ENCODE measurements at places on chromosomes 4 and X. TPM values are rescaled to one million over a fixed set of nuclear protein-coding genes. Genes with fewer than 3 reads are reported as not detected.

DNA sequence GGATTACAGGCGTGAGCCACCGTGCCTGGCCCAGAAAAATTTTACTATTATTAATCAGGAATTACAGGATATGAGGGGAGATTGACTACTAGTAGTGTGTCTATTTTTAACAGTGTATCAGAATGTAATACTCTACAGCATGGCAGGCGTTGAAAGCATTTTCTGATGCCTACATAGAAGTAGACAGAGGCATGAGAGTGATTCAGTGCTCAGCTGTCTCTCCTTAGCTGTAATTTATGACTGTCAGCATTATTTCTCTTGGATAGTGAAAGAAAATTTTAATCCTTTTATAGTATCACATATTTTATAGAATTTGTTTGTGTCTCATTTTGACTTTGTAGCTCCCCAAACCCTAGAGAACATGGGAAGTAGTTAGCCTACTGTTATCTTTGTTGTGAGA, 20.7 kb downstream of the ARHGAP24 start:
- no peaks in the 10 kb centered on the region for H3K27me3 ChIP-seq
- no peak overlapping the region for H3K4me3 ChIP-seq
- DNase-seq = no peak
- no peak overlapping the region for H3K27ac ChIP-seq
- H3K4me1 ChIP-seq = no peaks in the 10 kb centered on the region

DNA sequence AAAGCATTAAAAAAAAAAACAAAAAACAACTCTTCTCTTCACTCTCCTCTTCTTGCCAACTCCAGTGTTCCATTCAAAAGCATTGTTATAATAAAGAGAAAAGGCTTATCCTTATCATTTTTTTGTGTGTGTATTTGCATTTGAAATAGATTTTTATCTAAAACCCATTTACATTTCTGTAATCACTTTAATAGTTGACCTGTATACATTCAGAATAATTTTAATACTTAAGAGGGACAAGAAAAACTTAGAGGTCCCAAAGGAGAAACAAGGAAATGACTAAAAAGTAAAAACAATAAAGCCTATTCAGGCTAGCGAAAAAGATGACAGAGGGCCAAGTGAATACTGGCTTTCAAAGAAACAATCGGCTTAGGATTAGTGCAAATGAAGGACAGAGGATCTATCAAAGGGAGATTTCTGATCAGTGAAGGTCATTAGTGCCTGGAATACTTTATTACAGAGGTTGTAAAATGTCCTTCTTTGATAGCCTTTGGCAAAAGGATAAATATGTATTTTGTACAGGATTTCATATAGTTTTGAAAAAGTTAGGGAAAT, 808.3 kb downstream of the RPA4 start:
- H3K4me1 ChIP-seq = no peaks in the 10 kb centered on the region
- H3K36me3 ChIP-seq = no peaks in the 10 kb centered on the region
- no peak for DNase-seq
- H3K27me3 ChIP-seq = peaks cover 2% of the 10 kb centered on the region
- no peak overlapping the region for H3K27ac ChIP-seq

- no peak overlapping the region for H3K27ac ChIP-seq
- DNase-seq = no peak
- no peaks in the 10 kb centered on the region for H3K27me3 ChIP-seq
- H3K4me1 ChIP-seq = no peaks in the 10 kb centered on the region
- H3K36me3 ChIP-seq = no peaks in the 10 kb centered on the region
- no peak overlapping the region for H3K4me3 ChIP-seq
Measured at GRCh38 chrX:7889135-7889534, 38.1 kb downstream of the PNPLA4 start.

- no peak overlapping the region for H3K4me3 ChIP-seq
- H3K4me1 ChIP-seq = no peaks in the 10 kb centered on the region
- no peak for DNase-seq
- H3K36me3 ChIP-seq = no peaks in the 10 kb centered on the region
- no peaks in the 10 kb centered on the region for H3K27me3 ChIP-seq
- no peak overlapping the region for H3K27ac ChIP-seq
Measured at GRCh38 chrX:25287521-25287920, 271.8 kb upstream of the ARX start.

DNA sequence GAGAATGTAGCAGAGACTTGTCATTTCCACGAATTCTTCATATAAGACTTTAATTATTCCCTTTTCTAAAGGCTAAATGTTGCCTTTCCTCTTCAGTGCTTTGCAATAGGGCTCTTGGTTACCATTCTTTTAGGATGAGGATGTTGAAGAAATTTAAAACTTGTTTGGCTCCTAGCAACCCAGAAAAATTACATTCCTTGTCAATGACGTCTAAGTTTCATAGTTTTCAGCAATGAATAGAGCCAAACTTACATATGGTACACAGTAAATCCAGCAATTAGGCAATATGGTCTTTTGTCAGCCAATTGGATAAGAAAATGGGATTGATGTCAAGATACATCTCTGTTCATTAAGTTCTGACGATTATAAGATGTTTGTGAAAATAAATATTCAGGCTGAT, 1639.6 kb upstream of the PCDH10 start:
- no peak for DNase-seq
- H3K27me3 ChIP-seq = no peaks in the 10 kb centered on the region
- H3K36me3 ChIP-seq = no peaks in the 10 kb centered on the region
- H3K4me3 ChIP-seq = no peak overlapping the region

- no peak overlapping the region for H3K27ac ChIP-seq
- H3K4me3 ChIP-seq = no peak overlapping the region
- DNase-seq = no peak
- H3K4me1 ChIP-seq = no peaks in the 10 kb centered on the region
- H3K27me3 ChIP-seq = no peaks in the 10 kb centered on the region
- no peaks in the 10 kb centered on the region for H3K36me3 ChIP-seq
Measured at GRCh38 chrX:136395271-136395670, 92.5 kb upstream of the BRS3 start.

- H3K4me3 ChIP-seq = no peak overlapping the region
- H3K36me3 ChIP-seq = no peaks in the 10 kb centered on the region
- no peak for DNase-seq
- no peaks in the 10 kb centered on the region for H3K27me3 ChIP-seq
- no peaks in the 10 kb centered on the region for H3K4me1 ChIP-seq
- H3K27ac ChIP-seq = no peak overlapping the region
Measured at GRCh38 chr4:52892880-52893279, 30.8 kb downstream of the RASL11B start.

DNA sequence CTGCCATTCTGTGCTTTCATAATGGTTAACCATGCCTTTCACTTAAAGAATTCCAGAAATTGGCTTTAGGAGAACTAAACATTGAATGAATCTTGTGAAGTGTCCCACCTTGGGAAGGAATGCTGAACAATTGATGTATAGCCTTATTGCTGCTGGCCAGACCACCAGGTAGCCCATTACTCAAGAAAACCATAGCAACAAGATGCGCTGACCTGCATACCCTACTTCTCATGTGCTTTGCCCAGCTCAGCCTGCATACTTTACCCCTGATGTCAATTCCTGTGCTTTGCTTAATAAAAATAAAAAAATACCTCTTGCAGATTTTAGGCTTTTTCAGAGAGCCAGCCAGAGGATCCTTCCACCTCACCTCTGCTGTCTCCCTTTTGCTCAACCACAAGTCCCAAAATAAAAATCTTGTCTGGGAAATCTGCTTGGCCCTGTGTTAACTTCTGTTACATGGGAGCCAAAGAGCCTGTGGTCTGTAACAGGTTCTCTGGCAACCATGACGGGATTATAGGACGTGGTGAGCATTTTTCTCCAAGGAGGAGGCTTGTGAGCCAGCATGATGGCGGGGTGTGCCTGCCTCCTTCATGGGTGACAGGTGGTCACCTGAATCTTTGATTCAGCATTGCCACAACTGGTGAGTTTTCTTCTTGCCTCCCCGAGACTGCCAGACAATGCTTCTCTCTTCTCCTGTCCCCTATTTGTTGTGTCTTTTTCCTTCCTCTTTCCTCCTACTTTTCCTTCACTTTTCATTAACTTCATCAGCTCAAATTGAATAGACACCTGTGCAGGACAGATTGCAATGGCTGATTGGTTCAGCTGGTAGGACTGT, 106.8 kb downstream of the ARSJ start:
- no peak overlapping the region for H3K4me3 ChIP-seq
- H3K4me1 ChIP-seq = no peaks in the 10 kb centered on the region
- no peak overlapping the region for H3K27ac ChIP-seq
- no peaks in the 10 kb centered on the region for H3K36me3 ChIP-seq

- no peak overlapping the region for H3K27ac ChIP-seq
- no peaks in the 10 kb centered on the region for H3K4me1 ChIP-seq
- no peaks in the 10 kb centered on the region for H3K36me3 ChIP-seq
Measured at GRCh38 chr4:64539234-64539849, 130.1 kb upstream of the TECRL start.

DNA sequence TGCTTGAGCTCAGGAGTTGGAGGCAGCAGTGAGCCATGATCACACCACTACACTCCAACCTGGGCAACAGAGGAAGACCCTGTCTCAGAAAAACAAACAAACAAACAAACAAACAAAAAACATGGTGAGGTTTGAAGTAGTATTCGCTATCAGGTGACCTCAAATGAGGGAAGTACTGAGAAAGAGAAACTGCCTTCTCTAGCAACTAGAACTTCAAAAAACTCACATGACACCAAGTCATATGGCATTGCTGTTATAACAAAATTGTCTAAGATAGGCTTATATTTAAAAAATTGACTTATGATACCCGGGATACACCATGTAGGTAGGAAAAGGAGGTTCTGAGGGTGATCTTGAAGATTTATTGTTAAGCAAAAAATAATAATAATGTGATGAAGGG, 10.3 kb downstream of the MPP1 start:
- H3K27me3 ChIP-seq = no peaks in the 10 kb centered on the region
- H3K4me3 ChIP-seq = no peak overlapping the region
- peaks cover 6% of the 10 kb centered on the region for H3K4me1 ChIP-seq

DNA sequence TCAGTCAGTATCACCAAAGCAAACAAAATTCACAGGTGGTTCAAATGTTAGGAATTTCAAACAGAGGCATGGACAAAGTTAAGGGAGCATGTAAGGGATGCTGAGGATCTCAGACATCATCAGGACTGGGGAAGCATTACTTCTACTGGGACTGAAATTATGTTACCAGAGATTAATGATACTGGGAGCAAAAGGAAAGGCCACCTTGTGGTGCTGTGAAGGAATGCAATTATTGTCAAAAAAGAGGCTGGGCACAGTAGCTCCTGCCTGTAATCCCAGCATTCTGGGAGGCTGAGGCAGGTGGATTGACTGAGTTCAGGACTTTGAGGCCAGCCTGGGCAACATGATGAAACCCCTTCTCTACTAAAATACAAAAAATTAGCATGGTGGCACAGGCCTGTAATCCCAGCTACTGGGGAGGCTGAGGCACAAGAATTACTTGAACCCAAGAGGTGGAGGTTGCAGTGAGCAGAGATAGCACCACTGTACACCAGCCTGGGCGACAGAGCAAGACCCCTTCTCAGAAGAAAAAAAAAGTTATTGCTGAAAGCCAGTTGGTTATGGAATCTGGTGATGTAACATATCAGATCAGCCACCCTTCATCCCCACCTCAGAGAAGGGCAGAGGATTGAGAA, 954.3 kb downstream of the PCDH7 start:
- H3K4me1 ChIP-seq = no peaks in the 10 kb centered on the region
- H3K27ac ChIP-seq = no peak overlapping the region
- no peak for DNase-seq
- no peaks in the 10 kb centered on the region for H3K27me3 ChIP-seq
- H3K36me3 ChIP-seq = no peaks in the 10 kb centered on the region
- no peak overlapping the region for H3K4me3 ChIP-seq

SORCS2 gene
- total RNA-seq = 7.3 TPM

- H3K27me3 ChIP-seq = no peaks in the 10 kb centered on the region
- DNase-seq = no peak
- no peak overlapping the region for H3K4me3 ChIP-seq
- H3K4me1 ChIP-seq = no peaks in the 10 kb centered on the region
- peaks cover 7% of the 10 kb centered on the region for H3K36me3 ChIP-seq
- no peak overlapping the region for H3K27ac ChIP-seq
Measured at GRCh38 chr4:185165605-185166063, 22.6 kb downstream of the SLC25A4 start.

FAM9B gene
- total RNA-seq = not detected

DNA sequence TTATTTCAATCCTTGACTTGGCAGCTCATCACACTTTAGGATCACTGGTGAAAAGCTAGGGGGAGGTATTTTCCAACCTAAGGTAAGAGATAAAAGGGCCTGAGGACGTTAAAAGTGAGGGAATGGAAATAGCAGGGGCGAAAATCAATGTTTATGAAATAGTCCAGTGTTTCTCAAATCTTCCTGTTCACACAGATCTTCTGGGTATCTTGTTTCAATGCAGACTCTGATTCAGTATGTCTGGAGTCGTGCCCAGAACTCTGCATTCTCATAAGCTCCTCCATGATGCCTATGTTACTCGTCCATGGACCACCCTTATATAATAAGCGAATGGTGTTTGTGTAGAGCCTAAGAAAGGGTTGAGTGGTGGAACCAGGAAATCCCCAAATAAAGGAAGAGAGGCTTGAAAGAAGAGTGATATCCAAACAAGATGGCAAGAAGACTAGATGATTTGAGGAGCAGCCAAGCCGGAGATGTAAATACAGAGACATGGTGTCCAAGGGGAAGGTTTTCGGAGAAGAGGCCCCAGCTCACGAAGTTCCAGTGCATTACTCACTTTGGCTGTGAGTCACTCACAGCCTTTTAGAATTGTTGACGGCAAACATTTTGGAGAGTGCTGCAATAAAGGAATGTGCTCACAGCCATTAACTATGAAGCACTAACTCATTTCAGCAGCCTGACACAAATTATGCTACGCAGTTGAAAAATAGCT, 215.6 kb upstream of the PPARGC1A start:
- DNase-seq = no peak
- H3K36me3 ChIP-seq = no peaks in the 10 kb centered on the region
- H3K4me3 ChIP-seq = no peak overlapping the region
- H3K4me1 ChIP-seq = no peaks in the 10 kb centered on the region
- no peak overlapping the region for H3K27ac ChIP-seq

GRCh38 chr4:31199644-31200043, 479.5 kb downstream of the PCDH7 start:
- no peaks in the 10 kb centered on the region for H3K27me3 ChIP-seq
- no peak overlapping the region for H3K27ac ChIP-seq
- H3K4me1 ChIP-seq = no peaks in the 10 kb centered on the region
- H3K36me3 ChIP-seq = no peaks in the 10 kb centered on the region
- no peak overlapping the region for H3K4me3 ChIP-seq
- DNase-seq = no peak

CLDN34 gene
- 0.30 TPM for total RNA-seq

DNA sequence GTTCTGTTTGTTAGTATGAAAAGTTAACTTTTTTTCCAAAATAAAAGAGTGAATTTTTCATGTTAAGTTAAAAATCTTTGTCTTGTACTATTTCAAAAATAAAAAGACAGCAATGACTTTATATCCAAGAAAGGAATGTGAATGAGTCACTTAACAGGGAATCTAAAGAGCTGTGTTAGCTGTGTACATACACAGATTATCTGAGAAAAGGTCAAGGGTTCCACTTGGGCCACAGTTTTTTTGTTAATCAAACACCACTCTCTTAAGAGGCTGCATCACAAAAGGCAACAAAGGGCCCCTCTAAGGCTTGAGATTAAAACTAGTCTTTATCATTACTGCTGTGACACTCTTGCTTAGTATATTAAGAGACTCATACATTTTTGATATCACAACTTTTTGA, 82.1 kb downstream of the FIP1L1 start:
- H3K36me3 ChIP-seq = no peaks in the 10 kb centered on the region
- no peak overlapping the region for H3K27ac ChIP-seq
- H3K4me1 ChIP-seq = no peaks in the 10 kb centered on the region
- no peak for DNase-seq

TSPAN5 gene
- 64.4 TPM for total RNA-seq

BTC gene
- total RNA-seq = 3.7 TPM

- H3K4me3 ChIP-seq = no peak overlapping the region
- no peaks in the 10 kb centered on the region for H3K4me1 ChIP-seq
- H3K27ac ChIP-seq = no peak overlapping the region
- DNase-seq = no peak
- peaks cover 30% of the 10 kb centered on the region for H3K36me3 ChIP-seq
Measured at GRCh38 chr4:165095291-165095690, 17.4 kb downstream of the TMEM192 start.
